ENCODE measurements at places on chromosomes 11 and 22.

- DNase-seq, result no peak
Measured at GRCh38 chr11:133917921-133918607, 38.7 kb downstream of the IGSF9B start.

DNA sequence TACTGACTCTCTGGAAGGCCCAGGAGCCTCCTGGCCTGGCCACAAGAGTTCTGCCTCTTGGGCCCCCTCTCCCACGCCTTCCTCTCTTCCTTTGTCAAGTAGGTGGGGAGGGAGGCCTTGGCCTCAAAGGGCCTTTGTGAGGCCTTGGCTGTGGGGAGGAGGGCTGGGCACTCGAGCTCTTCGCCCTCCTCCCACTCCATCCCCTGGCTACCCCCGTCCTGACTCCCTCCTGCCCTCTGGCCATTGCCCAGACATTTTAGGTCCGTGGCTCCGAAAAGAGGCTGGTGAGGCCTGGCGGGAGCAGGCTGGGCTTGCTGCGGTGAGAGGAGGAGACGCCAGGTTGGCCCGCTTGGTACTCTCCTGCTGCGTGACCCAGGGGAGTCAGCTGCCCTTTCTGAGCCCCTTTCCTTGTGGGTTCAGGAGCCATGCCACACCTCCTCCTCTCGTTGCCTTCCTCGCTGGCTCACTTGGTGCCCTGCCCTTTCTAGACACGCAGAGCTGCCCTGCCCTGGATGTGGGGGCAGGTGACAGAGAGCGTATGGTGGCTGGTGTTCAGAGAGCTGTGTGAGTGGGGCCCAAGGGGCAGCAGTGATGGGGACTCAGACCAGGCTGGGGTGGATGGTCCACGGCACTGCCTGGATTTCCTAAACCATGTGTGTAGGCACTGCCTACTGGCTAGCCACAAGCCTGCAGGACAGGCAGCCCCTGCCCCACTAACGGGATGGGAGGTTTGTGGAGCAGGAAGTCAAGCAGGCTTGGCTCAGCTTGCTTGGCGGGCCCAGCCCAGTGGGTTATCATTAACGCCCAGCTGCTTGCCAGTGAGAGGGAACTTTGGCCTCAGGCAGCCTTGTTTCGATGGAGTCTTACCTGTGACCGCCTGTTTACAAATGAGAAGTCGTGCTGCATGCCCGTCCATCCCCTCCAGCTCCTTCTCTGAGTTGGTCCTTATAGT, 15.8 kb upstream of the OMP start:
- DNase-seq, result no peak

- DNase-seq, result no peak
Measured at GRCh38 chr11:68396516-68396915, 64.0 kb upstream of the PPP6R3 start.

DNA sequence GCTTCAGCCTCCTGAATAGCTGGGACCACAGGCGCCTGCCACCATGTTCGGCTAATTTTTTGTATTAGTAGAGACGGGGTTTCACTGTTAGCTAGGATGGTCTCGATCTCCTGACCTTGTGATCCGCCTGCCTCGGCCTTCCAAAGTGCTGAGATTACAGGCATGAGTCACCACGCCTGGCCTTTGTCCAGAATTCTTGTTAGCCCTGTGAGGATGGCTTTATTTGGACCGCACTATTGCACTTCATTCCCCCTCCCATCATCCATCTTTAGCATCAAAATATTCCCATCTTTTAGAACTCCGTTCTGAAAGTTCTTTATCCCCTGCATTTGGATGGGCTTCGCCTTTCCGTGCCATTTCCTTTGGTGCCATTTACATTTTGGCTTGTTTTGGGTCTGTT, 2.6 kb downstream of the SAMM50 start:
- DNase-seq, result no peak

- DNase-seq, result no peak
Measured at GRCh38 chr22:22838148-22838786, 49.3 kb upstream of the IGLL5 start.

DNA sequence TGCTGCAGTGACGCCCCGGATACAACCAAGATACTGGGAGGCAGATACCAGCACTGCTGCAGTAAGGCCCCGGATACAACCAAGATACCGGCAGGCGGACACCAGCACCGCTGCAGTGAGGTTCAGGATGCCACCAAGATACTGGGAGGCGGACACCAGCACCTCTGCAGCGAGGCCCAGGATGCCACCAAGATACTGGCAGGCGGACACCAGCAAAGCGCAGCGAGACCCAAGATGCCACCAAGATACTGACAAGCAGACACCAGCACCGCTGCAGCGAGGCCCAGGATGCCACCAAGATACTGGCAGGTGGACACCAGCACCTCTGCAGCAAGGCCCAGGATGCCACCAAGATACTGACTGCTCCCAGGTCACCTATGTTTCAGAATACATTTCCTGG, 225.2 kb downstream of the BRD1 start:
- DNase-seq, result no peak

DNA sequence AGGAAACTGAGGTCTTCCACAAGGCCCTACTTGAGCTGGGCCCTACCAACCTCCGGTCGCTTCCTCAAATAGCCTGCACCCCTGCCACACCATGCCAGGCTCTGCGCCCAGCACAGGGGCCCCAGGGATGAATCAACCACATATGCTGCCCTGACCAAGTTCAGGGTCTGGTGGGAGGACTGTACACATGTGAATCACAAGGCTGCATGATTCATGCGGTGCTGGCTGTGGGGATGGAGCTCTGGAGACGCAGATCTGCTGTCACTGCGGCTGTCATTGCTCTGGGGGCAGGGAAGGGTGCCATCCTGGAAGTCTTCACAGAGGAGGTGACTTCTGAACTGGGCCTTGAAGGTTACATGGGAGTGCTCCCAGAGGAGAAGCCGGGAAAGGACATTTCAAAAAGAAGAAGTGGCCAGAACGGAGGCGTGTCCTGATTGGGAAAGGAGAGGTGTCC, 21.5 kb downstream of the CYTH4 start:
- DNase-seq, result peak; percentile 35

GRCh38 chr11:117483372-117483771, 155.7 kb downstream of the CEP164 start:
- DNase-seq, result no peak
